Gastroesophageal sphincter (tissue), 4 donors: ENCODE measurements at places on chromosomes 11 and 22. TPM values are rescaled to one million over a fixed set of nuclear protein-coding genes. Genes with fewer than 3 reads are reported as not detected.

KREMEN1 gene
- total RNA-seq: 12.5 TPM

TMX2 gene
- 52.1 TPM for total RNA-seq

MCAM gene
- 1,904 TPM for total RNA-seq

PTPRCAP gene
- total RNA-seq: 3.8 TPM

ARHGAP32 gene
- total RNA-seq: 9.8 TPM

CDON gene
- 40.9 TPM for total RNA-seq

CPSF7 gene
- 44.8 TPM for total RNA-seq
